Neuronal stem cell (in vitro differentiated cells): ENCODE measurements at places on chromosomes 6 and 20.
A peak's percentile ranks its signal among the peaks of the same experiment; 100 is the strongest.

GRCh38 chr6:8075185-8075584, 11.0 kb upstream of the BLOC1S5 start:
- H3K27ac ChIP-seq = no peak overlapping the region
- H3K36me3 ChIP-seq = peaks cover 2% of the 10 kb centered on the region
- H3K4me3 ChIP-seq = no peak overlapping the region
- H3K27me3 ChIP-seq = no peaks in the 10 kb centered on the region
- no peak for DNase-seq

GRCh38 chr6:84526631-84527030, 237.8 kb downstream of the TBX18 start:
- H3K36me3 ChIP-seq = no peaks in the 10 kb centered on the region
- no peaks in the 10 kb centered on the region for H3K27me3 ChIP-seq
- H3K27ac ChIP-seq = no peak overlapping the region
- DNase-seq = no peak
- no peaks in the 10 kb centered on the region for H3K4me1 ChIP-seq

DNA sequence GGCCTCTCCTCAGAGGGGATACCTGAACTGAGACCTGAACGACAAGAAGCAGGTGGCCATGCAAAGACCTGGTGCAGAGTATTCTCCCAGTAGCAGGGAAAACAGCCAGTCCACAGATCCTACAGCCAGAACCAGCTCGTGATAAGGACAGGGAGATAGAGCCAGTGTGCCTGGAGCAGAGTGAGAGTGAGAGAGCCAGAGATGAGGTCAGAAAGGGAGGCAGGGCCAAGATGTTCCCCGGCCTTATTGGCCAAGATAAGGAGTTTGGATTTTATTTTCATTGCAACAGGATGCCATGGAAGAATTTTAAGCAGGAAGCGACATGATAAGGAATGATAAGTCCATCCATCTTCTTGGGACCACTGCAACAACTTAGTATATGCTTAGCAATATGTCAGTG, 111.8 kb downstream of the UBE3D start:
- no peak overlapping the region for H3K4me3 ChIP-seq
- H3K27me3 ChIP-seq = no peaks in the 10 kb centered on the region
- peaks cover 2% of the 10 kb centered on the region for H3K4me1 ChIP-seq

GRCh38 chr20:31860390-31861134, 9.8 kb downstream of the DUSP15 start:
- no peaks in the 10 kb centered on the region for H3K36me3 ChIP-seq
- DNase-seq = no peak
- peak overlapping the region; percentile 80 for H3K27ac ChIP-seq
- H3K27me3 ChIP-seq = peaks cover 4% of the 10 kb centered on the region

DNA sequence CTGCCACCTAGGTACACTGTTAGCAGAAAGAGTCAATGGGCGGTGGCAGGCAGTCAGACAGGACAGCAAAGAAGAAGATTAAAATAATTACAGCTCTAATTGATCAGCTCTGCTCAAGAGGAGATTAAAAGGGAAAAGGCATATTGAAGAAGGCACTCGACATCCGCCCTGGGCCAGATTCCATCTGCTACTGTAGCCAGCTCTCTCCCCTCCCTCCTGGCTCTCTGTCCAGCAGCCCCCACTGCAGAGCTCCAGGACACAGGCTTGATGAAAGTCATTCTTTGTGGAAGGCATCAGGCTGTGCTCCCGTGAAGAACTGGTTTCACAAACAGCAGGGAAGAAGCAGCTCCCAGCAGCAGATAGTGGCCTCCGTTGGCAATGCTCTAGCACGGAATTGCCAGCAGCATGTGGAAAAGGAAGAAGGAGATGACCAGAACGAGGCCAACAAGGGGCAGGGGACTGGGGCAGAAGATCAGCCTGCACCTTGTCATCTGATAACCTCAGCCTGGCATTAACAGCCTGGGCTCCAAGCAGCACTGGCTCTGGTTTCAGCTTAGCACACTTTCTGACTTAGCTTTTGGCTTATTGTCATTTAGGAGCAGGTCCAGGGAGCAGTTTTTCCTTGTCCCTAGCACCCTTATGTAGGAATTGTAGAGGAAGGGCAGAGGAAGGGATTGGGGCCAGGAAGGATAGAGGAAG, 465.9 kb downstream of the KIF16B start:
- H3K36me3 ChIP-seq = no peaks in the 10 kb centered on the region
- no peak for DNase-seq
- peaks cover 13% of the 10 kb centered on the region for H3K4me1 ChIP-seq
- peaks cover 9% of the 10 kb centered on the region for H3K27me3 ChIP-seq
- no peak overlapping the region for H3K4me3 ChIP-seq
- no peak overlapping the region for H3K27ac ChIP-seq

GRCh38 chr6:149608381-149608982, 40.0 kb downstream of the KATNA1 start:
- no peaks in the 10 kb centered on the region for H3K4me1 ChIP-seq
- no peak overlapping the region for H3K27ac ChIP-seq
- H3K4me3 ChIP-seq = no peak overlapping the region
- no peaks in the 10 kb centered on the region for H3K27me3 ChIP-seq
- no peak for DNase-seq

DNA sequence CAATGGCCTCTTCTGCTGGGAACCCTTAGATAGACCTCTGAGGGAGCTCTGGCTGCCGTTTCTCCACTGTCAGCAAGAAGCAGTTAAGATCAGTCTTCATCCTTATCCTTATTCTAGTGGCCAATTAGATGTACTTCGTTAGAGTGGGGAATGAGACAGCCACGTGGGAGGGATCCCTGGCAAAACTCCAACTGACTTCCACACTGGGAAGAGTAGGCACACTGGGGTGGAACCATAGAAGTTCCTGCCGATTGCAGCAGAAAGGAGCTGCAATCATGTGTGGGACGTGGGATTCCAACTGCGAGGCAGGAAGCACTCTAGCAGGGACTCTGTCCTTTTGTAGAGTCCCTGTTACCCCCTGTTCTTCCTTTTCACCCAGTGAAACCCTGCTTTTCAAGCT, 226.3 kb upstream of the RGS17 start:
- DNase-seq = no peak
- H3K36me3 ChIP-seq = no peaks in the 10 kb centered on the region
- H3K27me3 ChIP-seq = no peaks in the 10 kb centered on the region
- H3K4me1 ChIP-seq = no peaks in the 10 kb centered on the region
- no peak overlapping the region for H3K27ac ChIP-seq
- H3K4me3 ChIP-seq = no peak overlapping the region

DNA sequence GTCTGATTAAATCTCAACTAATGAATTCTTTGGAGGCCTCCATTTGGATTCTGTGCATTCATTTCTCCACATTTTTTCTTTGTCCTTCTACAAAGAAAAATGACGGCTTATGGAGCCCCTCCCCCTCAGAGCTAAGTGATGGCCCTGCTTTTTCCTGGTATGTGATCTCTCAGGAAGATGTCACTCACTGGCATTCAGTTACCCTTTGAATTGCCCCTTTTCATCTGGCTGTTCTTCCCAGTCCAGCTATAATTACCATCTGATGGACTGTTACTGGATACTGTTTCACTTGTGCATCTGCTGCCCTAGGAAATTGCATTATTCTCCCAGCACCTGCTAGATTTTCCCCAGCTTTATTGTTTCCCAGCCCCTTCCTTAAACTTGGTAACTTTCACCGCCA, 151.9 kb downstream of the CFAP61 start:
- no peak for DNase-seq
- no peaks in the 10 kb centered on the region for H3K27me3 ChIP-seq
- H3K4me3 ChIP-seq = no peak overlapping the region
- H3K4me1 ChIP-seq = peaks cover 13% of the 10 kb centered on the region
- H3K36me3 ChIP-seq = no peaks in the 10 kb centered on the region

DNA sequence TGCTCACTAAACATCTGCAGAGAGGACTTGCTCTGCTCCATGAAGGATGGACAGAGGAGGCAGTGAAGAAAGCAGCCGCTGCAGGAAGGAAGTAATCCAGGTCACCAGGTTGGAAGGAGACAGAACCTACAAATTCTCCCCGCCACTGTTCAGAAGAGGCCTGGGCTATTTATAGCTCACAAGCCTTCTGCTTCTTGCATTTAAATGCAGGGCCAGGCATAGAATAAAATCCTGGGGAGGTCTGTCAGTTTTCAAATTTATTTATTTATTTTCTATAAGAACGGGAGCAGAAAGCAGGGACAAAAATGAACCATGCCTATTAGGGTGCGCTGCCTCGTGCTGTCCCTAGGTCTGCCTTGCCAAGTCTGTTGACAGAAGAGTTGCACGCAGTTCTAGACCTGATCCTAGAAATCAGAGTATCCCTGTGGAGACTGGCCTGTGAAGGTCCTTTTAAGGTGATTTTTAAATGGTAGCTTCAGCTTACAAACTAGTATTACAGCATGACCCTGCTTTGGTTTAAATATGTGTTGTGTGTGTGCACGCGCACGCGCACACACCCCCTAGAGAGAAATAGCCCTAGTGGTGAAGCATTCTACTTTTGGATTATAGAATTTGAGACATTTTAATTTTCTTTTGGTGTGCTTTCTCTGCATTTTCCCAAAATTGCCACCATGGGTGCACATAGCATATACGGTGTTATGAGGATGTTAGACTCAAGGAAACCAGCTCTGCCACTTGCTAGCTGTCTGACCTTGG, 19.5 kb downstream of the RIMS4 start:
- peaks cover 6% of the 10 kb centered on the region for H3K27me3 ChIP-seq
- no peaks in the 10 kb centered on the region for H3K4me1 ChIP-seq
- H3K4me3 ChIP-seq = no peak overlapping the region
- DNase-seq = no peak

DNA sequence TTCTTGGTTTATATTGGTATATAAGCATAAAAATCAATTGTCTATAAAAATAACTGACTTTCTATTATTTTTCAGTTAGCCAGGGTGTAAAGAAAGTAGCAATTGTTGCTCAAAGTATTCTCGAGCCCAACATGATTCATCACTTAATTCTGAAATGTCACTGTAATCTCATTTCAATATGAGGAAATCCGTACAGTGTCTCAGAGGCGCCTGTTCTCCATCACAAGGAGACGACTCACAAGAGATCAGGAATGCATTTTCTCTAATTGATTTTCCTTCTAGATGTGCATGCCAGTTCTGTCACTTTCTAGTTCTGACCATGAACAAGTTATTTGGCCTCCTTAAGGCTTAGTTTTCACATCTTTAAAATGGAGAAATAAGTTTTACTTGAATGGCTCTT, 753.1 kb downstream of the MAFB start:
- H3K27me3 ChIP-seq = no peaks in the 10 kb centered on the region
- no peaks in the 10 kb centered on the region for H3K4me1 ChIP-seq
- DNase-seq = no peak
- no peak overlapping the region for H3K27ac ChIP-seq
- no peak overlapping the region for H3K4me3 ChIP-seq
- no peaks in the 10 kb centered on the region for H3K36me3 ChIP-seq

- no peaks in the 10 kb centered on the region for H3K27me3 ChIP-seq
- DNase-seq = no peak
- H3K27ac ChIP-seq = no peak overlapping the region
- H3K4me1 ChIP-seq = peaks cover 2% of the 10 kb centered on the region
- H3K36me3 ChIP-seq = no peaks in the 10 kb centered on the region
- H3K4me3 ChIP-seq = no peak overlapping the region
Observed at GRCh38 chr6:144955392-144955791, 670.3 kb downstream of the UTRN start.

- no peaks in the 10 kb centered on the region for H3K4me1 ChIP-seq
- DNase-seq = no peak
- no peaks in the 10 kb centered on the region for H3K36me3 ChIP-seq
- H3K27ac ChIP-seq = no peak overlapping the region
Observed at GRCh38 chr6:130190701-130191690, 31.8 kb downstream of the SAMD3 start.

GRCh38 chr6:128240024-128240428, 280.4 kb downstream of the PTPRK start:
- no peaks in the 10 kb centered on the region for H3K27me3 ChIP-seq
- H3K36me3 ChIP-seq = peaks cover 2% of the 10 kb centered on the region
- no peak overlapping the region for H3K27ac ChIP-seq
- no peak overlapping the region for H3K4me3 ChIP-seq
- H3K4me1 ChIP-seq = peaks cover 31% of the 10 kb centered on the region

GRCh38 chr20:53828088-53828681, 234.5 kb upstream of the ZNF217 start:
- no peak overlapping the region for H3K4me3 ChIP-seq
- no peak overlapping the region for H3K27ac ChIP-seq
- H3K36me3 ChIP-seq = no peaks in the 10 kb centered on the region
- H3K4me1 ChIP-seq = peaks cover 7% of the 10 kb centered on the region

DNA sequence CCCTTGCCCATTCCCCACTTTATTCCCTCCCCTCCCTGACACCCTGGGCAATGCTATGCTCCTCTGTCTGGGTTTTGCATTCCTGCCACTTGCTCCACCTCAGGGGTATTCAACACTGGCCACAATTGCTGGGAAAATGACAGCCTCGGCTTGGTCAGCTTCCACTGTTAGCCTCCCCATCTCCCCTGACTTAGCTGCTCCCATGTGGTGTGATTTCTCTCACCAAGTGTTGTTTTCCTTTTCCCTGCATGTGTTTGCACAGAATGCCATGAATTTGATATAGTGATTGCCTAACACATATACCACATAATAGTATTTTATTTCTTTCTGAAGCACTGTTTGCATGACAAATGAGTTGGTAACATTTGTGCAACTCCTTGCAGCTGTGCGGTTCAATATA, 1.4 kb upstream of the LEMD2 start:
- peaks cover 22% of the 10 kb centered on the region for H3K4me1 ChIP-seq
- no peak overlapping the region for H3K4me3 ChIP-seq
- no peak for DNase-seq
- peaks cover 22% of the 10 kb centered on the region for H3K36me3 ChIP-seq
- H3K27ac ChIP-seq = no peak overlapping the region

- H3K4me1 ChIP-seq = no peaks in the 10 kb centered on the region
- peaks cover 7% of the 10 kb centered on the region for H3K36me3 ChIP-seq
- H3K27ac ChIP-seq = no peak overlapping the region
- no peak for DNase-seq
- H3K4me3 ChIP-seq = no peak overlapping the region
- no peaks in the 10 kb centered on the region for H3K27me3 ChIP-seq
Observed at GRCh38 chr6:150230832-150231524, 88.1 kb downstream of the PPP1R14C start.

DNA sequence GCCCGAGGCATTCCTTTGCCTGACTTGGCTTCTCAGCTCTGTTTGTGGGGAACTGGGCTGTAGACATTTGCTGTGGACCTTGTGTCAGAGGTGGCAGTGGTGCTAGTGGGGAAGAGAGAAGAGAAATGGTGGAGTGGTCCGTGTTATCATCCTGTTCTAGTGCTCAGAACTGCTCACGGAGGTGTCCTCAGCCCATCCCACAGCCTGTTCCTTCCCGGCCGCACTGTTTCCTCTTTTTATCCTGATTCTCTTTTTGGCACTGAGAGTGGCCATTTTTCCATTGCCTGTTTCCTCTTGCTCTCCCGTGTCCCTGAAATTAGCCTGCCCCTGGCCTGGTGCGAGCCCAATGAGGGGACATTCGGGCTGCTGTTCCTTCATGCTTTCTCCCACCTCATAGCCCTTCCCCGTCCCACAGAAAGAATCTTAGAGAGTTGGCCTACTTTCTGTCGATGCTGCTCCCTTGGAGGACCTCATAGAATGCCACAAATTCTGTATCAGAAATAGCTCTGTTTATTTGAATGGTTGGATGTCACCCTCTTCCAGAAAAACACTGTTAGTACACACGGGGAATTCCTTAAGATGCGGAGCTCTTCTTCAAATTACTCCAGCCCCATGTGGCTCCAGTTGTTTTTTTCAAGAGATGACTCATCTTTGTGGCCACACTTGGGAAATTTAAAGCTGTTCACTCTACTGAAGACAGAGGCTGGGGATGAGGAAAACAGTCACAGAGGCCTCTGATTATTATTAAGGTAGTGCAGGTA, 26.1 kb downstream of the FARS2 start:
- no peaks in the 10 kb centered on the region for H3K36me3 ChIP-seq
- no peak overlapping the region for H3K27ac ChIP-seq
- H3K4me1 ChIP-seq = no peaks in the 10 kb centered on the region
- H3K27me3 ChIP-seq = no peaks in the 10 kb centered on the region
